ENCODE measurements at places on chromosomes 7 and 10.

- no peak for DNase-seq
These were observed 108.7 kb downstream of the ZNF467 start for GRCh38 chr7:149664666-149665065.

DNA sequence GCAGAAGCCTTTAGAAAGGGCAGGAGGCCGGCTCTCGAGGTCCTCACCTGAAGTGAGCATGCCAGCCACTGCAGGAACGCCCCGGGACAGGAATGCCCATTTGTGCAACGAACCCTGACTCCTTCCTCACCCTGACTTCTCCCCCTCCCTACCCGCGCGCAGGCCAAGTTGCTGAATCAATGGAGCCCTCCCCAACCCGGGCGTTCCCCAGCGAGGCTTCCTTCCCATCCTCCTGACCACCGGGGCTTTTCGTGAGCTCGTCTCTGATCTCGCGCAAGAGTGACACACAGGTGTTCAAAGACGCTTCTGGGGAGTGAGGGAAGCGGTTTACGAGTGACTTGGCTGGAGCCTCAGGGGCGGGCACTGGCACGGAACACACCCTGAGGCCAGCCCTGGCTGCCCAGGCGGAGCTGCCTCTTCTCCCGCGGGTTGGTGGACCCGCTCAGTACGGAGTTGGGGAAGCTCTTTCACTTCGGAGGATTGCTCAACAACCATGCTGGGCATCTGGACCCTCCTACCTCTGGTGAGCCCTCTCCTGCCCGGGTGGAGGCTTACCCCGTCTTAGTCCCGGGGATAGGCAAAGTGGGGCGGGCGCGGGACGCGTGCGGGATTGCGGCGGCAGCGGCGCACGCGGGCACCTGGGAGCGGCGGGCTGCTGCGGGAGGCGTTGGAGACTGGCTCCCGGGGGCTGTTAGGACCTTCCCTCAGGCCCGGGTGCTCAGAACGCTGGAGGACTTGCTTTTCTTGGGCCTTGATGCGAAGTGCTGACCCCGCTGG is at the start of gene FAS:
Gene FAS, plus strand, starts transcription at position 415 of the 777 bp plus-strand sequence. Its CDS starts 79 bp downstream, at position 494.
- peak; percentile 11 for DNase-seq

DNA sequence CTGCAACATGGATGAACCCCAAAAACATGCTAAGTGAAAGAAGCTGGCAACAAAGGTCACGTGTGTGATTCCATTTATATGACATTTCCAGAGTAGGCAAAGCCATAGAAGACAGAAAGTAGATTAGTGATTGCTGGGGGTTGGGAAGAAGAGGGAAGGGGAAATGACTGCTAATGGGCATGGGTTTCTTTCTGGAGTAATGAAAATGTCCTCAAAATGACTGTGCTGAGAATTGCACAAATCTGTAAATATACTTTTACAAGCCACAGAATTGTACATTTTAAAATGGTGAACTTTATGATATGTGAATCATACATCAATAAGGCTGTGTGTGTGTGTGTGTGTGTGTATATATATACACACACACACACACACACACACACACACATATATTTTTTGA is 15.8 kb downstream of the MMS19 start:
- no peak for DNase-seq

- no peak for DNase-seq
These were observed 10.5 kb downstream of the FAM171A1 start for GRCh38 chr10:15360566-15360965.

GRCh38 chr7:2781636-2782035 is 62.5 kb downstream of the GNA12 start:
- no peak for DNase-seq

- DNase-seq, result no peak
These were observed 1.6 kb upstream of the TASOR2 start for GRCh38 chr10:5683065-5683464.

- no peak for DNase-seq
These were observed 106.2 kb downstream of the ITIH5 start for GRCh38 chr10:7560519-7560918.

DNA sequence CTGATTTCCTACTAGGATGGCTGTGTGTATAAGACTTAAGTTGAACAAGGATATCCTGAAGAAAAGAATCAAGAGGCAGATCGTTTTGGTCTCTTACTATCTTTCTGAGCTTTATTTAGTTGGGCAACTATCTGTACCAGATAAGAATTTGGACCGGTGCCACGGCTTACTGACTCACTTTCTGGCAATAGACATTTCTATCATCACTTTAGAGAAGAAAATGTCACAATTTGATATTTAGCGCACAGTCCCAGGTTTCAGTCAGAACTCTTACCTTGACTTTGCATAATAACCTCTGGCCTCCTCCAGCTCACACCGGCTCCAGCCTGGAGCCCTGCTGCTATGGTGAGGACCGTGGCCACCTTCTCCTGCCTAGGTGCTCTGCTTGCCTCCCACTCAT is 218.2 kb upstream of the MDFIC start:
- no peak for DNase-seq

GRCh38 chr10:44725404-44725803 is 185.7 kb upstream of the TMEM72 start:
- no peak for DNase-seq

DNA sequence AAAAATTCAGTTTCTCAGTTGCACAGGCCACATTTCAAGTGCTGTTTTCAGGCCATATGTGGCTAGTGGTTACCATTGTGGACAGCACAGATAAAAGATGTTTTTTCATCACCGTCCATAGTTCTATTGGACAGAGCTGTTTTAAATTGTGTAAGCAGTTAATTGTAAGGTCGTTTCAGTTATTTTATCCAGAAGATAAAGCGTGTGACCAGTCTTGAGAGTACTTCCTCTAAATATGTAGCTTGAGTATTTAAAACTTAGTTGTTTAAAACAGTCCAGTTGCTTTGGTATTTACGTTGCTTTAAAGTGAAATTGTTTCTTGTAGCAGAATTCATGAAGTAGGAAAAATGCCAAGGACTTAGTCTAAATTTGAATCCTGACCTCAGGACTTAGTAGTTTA is 66.9 kb downstream of the ZNRF2 start:
- DNase-seq, result no peak

- peak; percentile 71 for DNase-seq
These were observed 24.3 kb downstream of the SLC29A3 start for GRCh38 chr10:71343392-71343773.

DNA sequence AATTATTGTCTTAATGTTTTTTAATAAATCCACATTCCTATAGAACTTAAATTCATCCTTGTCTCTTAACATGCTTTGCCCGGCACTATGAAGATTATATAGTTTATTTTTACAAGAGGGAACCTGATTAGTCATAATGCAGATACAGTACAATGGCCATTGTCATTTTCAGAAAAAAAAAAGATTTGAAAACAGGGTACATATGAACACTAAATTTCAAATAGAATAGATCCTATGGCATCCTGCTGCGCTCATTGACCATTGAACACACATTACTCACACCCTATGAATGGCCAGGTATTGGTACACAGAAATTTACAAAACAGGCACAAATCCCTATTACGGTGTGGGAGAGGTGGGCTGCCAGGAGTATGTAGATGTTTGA is 2.0 kb upstream of the KLF6 start:
- DNase-seq, result no peak

DNA sequence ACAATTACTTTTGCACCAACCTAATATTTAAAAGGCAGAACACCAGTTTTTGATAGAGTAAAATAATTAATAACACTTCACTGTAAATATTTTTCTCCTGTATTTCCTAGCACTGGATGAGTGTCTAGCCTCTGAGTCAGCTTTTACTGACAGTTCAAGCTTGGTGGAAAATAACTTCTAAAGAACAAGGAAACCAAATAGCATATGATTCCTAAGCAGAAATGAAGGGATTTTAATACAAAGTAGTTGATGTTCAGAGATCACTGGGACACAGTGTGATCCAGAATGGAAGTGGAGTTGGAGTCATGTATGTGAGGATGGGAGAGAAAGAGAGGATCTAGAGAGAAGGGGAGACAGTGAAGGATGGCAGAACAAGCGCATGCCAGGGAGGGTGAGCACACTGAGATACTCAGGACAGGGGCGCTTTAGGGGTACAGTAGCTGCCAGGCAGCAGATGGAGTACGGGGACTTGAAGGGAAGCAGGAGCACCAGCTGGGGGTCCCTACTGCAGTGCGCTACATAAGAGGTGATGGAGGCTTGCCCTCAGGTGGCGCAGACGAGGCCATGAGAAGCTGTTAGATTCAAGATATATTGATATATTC is 117.9 kb upstream of the KLF6 start:
- no peak for DNase-seq

- DNase-seq, result peak; percentile 22
These were observed 34.6 kb downstream of the ANXA8 start for GRCh38 chr10:47449102-47449978.

Data from SJCRH30 (cell line).